ENCODE measurements at places on chromosomes 7 and 10.
A peak's percentile ranks its signal among the peaks of the same experiment; 100 is the strongest.

- DNase-seq = no peak
Measured at GRCh38 chr7:139702313-139702731, 75.5 kb downstream of the HIPK2 start.

DNA sequence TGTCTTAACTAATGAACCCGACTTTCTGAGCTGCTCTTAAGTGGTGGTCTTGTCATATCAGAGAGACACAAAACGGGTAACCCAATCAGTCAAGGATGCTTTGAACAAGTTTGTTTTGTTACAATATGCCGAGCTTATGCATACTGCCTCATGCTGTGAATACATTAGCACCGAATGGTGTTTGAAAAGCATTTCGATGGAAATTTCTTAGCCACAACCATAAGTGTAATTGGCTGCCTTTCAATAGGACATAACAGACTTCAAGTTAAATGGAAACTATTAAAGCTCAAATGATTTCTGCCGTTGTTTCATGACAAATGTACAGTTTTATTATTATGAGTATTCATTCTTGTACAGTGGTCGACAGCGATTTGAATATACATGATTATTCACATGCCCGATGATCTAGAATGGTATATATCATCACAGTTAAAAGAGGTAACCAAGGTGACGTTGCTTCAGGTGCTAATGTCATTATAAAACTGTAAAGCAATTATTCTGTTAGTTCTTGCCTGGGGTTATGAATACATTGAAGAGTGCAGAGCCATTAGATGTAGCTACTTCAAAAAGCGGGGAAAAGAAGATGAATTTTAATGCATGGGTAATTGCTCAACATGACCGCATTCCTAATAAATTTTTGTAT is 118.8 kb downstream of the EBF3 start:
- no peak for DNase-seq

DNA sequence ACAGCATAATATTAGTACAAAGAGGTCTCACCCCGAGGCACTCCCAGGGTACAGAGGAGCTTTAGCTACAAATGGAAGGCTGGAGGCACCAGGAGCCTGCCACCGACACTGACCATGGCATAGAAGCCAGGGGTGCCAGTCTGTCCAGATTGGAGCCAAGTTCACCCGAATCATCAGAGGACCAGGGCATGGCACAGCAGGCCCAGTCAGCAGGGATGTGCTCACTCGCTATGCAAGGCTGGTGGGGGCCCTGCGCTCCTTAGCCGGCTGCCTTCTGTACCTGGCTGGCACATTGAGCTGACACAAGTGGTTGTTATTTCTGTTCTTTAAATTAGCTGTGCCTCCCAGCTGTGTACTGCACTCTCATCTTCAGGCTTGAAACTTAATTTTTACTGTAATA is 149.3 kb downstream of the TCERG1L start:
- peak; percentile 20 for DNase-seq

- no peak for DNase-seq
Measured at GRCh38 chr7:23529262-23529859, 2.4 kb downstream of the TRA2A start.

DNA sequence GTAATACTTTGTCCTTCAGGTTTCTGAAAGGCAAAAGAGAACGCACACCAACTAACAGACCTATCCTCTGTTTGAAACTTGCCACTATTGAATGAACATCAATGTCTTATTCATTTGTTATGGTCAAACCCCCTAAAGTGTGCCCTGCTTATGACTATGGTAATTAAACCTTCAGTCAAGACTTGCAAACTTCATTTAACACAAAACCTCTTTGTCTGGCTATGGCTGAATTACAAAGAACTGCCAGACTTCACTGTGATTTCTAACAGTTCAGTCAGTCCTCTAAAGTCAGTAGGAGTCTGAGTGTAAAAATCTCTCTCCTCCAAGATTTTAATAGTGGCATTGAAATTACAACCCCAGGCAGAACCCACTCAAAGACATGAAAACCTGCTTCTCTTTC is 702.5 kb upstream of the LRRN3 start:
- no peak for DNase-seq

- no peak for DNase-seq
Measured at GRCh38 chr10:983971-984655, 4.1 kb upstream of the GTPBP4 start.

- DNase-seq = no peak
Measured at GRCh38 chr10:126903656-126904360, 1.4 kb upstream of the DOCK1 start.

DNA sequence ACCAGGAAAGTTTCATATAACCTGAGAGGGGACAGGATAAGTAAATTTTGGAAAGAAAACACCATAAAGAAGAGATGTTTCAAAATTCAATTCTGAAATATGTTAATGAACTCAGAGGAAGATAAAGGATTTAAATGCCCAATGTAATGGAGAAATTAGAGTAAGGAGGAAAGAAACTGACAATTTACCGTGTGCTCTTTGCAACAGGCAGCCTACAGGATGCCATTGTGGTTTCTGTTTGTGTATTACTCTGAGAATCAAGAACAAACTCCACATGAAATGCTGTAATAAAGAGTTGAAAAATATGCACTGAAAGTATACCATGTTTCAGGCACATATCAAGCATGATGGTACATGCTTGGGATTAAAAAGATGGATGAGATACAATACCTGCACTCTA is 44.8 kb upstream of the GLCCI1 start:
- DNase-seq = no peak

- DNase-seq = no peak
Measured at GRCh38 chr7:726854-727103, 280 bp downstream of the DNAAF5 start.

- DNase-seq = no peak
Measured at GRCh38 chr7:94272821-94273583, 121.7 kb upstream of the COL1A2 start.

Data from pancreas (tissue), 10 donors.